ENCODE measurements at places on chromosomes 7 and 10. TPM values are rescaled to one million over a fixed set of nuclear protein-coding genes. Genes with fewer than 3 reads are reported as not detected.

The DGKB gene
- not detected for total RNA-seq

The EN2 gene
- total RNA-seq: not detected

The C10orf53 gene
- not detected for total RNA-seq

The AKR1C4 gene
- total RNA-seq: not detected

The HMX2 gene
- not detected for total RNA-seq

The PPIF gene
- 42.7 TPM for total RNA-seq

The ACTL6B gene
- total RNA-seq: not detected

The THSD7A gene
- total RNA-seq: 12.7 TPM

The C10orf62 gene
- not detected for total RNA-seq

The ACSL5 gene
- total RNA-seq: 0.76 TPM

The CBX3 gene
- total RNA-seq: 200 TPM

The RNF32 gene
- not detected for total RNA-seq

The STEAP2 gene
- 4.2 TPM for total RNA-seq

The RUFY2 gene
- 24.2 TPM for total RNA-seq

The OR2A42 gene
- not detected for total RNA-seq

The ATP6V0E2 gene
- total RNA-seq: 21.5 TPM

The ABCB1 gene
- 13.4 TPM for total RNA-seq

The NUTM2D gene
- 1.6 TPM for total RNA-seq

The MGAM2 gene
- not detected for total RNA-seq

The MINDY3 gene
- 21.2 TPM for total RNA-seq

The VWDE gene
- 0.11 TPM for total RNA-seq

The HERC4 gene
- total RNA-seq: 68.7 TPM

The PDE6C gene
- total RNA-seq: not detected

The DNA2 gene
- total RNA-seq: 18.2 TPM

The PRKCQ gene
- 0.55 TPM for total RNA-seq

The CHPF2 gene
- total RNA-seq: 73.0 TPM

The NPC1L1 gene
- not detected for total RNA-seq

The AQP1 gene
- 11.6 TPM for total RNA-seq

The NPSR1 gene
- total RNA-seq: not detected

The CTBP2 gene
- total RNA-seq: 128 TPM

The MDFIC gene
- total RNA-seq: 14.2 TPM

The SEMA3E gene
- total RNA-seq: not detected

The GALNT11 gene
- 27.6 TPM for total RNA-seq

The STK31 gene
- total RNA-seq: 0.44 TPM

The HOXA2 gene
- 2.2 TPM for total RNA-seq

The AZGP1 gene
- total RNA-seq: not detected

The TLX1 gene
- total RNA-seq: not detected

The GCK gene
- total RNA-seq: 0.51 TPM

The SAP25 gene
- 2.4 TPM for total RNA-seq

The TAS2R5 gene
- 0.85 TPM for total RNA-seq

The MLXIPL gene
- not detected for total RNA-seq

The FOXP2 gene
- 3.3 TPM for total RNA-seq

The TBL2 gene
- total RNA-seq: 34.8 TPM

The HECW1 gene
- not detected for total RNA-seq

The NRAP gene
- total RNA-seq: not detected

The CNOT4 gene
- 20.9 TPM for total RNA-seq

The PRSS1 gene
- not detected for total RNA-seq

The TMEM273 gene
- total RNA-seq: 3.7 TPM

The SEMA4G gene
- 6.0 TPM for total RNA-seq

The LHPP gene
- total RNA-seq: 4.2 TPM

The GIMAP5 gene
- 0.85 TPM for total RNA-seq

The SHH gene
- not detected for total RNA-seq

The VSTM4 gene
- 0.07 TPM for total RNA-seq

The STAM gene
- 20.6 TPM for total RNA-seq

The SUPV3L1 gene
- 30.0 TPM for total RNA-seq

The TRIM50 gene
- not detected for total RNA-seq

The SEMA3C gene
- total RNA-seq: 0.18 TPM

The MET gene
- 44.5 TPM for total RNA-seq

The KCND2 gene
- total RNA-seq: not detected

Data from endothelial cell of umbilical vein (primary cell).